ENCODE measurements at places on chromosomes 3 and 15.
A peak's percentile ranks its signal among the peaks of the same experiment; 100 is the strongest.

GRCh38 chr3:132034486-132035464 lies at the start of gene CPNE4:
Gene CPNE4 (minus strand): TSS chr3:132035014.
- DNase-seq: peak; percentile 47

GRCh38 chr15:45161666-45162065 lies 26.1 kb downstream of the SHF start:
- DNase-seq: no peak

DNA sequence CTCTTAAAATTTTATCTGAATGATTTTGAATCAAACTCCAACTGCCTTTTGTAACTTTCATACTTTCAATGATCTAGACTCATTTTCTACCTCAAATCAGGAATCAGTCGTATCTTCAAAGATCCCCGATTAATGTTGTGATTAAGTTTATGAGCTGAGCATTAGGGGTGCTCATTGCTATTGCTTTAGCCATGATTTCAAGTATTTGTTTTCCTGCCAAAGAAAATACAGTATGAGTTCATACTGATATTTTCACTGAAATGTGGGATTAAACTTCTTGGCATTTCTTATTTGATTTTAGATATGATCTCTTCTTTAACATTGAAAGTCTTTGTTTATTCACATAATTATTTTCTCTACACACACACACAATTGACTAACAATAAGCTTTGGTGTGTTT lies 785.6 kb downstream of the NTRK3 start:
- DNase-seq: no peak

DNA sequence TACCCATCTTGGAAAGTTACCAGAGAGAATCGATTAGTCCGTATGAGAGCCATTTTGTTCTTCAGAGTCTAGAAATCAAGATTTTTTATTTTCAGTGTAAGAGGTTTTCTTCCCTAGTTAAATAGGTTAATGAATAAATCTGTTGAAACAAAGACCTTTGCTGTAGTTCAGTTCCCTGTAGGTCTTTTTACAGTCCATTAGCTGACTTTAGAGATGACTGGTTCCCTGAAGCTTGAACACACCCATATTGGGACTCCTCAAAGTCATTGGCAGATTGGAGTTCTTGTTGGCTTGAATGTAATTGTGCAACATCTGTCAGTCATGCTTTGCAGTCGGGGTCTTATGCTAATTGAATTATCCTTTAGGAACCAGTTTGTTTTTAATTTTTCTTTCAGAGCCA lies 45.3 kb downstream of the SEMA6D start:
- no peak for DNase-seq

DNA sequence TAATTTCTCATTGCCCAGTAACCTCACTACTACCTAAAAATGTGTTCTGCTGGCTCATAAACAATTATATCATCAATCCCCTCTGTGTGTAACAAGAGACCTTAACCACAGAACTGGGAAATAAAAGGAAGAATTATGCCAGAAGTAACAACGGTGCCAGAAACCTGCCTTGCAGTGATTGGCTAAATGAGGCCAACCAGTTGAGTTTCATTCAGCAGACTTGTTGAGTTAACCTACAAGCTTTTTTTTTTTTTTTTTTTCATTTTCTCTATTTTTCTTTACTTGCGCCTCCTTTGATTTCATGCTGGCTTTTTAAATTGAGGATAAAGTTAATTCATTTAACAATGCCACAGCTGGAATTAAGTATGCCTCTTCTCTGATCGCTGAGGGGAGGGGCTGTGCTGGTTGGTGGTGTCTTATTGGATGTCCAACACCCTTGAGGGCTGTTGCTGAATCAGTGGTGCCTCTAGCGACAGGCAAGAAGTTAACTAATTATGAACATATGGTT lies 30.0 kb upstream of the GMNC start:
- DNase-seq: no peak

DNA sequence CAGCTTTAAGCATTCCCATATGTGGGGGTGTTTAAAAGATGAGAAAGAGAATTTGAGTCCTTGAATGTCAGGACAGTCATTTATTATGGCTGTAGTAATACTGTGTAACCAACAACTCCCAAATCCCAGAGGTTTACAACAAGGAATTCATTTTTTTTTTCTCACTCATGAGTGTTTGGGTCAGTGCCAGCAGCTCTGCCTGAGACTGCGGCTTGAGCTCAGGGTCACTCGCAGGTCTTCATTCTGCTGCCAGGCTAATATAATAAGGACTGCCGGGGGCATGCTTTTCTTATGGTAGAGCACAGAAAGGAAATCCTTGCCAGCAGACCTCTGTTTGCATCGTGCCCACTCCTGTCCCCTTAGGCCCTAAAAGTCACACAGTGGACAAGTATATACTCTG lies 277.9 kb upstream of the LMCD1 start:
- no peak for DNase-seq

DNA sequence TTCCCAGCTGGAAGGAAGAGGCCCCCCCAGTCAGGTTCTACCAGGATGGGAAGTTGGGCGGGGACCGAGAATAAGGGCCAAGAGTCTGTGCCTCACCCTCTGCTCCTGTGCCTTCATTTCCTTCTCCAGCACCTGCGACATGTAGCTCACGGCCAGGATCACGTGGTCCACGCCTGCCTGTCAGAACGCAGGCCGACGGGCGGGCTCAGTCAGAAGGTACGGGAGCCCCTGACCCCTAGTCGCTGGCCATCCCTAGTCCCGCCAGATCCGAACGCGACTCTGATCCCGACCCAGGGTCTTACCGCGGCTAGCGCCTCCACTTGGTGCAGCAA lies 489 bp downstream of the GMPPB start:
- DNase-seq: no peak

- DNase-seq: no peak
These were observed 339.8 kb downstream of the EPHA3 start for GRCh38 chr3:89447243-89447642.

All from NCI-H524 treated with DMSO at 0.1 percent for 48 hours (cell line).